ENCODE measurements at places on chromosomes 12 and 14. TPM values are rescaled to one million over a fixed set of nuclear protein-coding genes. Genes with fewer than 3 reads are reported as not detected.

WIF1 gene
- not detected for total RNA-seq

MYF5 gene
- not detected for total RNA-seq

MYF6 gene
- total RNA-seq, result not detected

MUCL1 gene
- total RNA-seq, result not detected

GALNT4 gene
- 4.0 TPM for total RNA-seq

FBRSL1 gene
- total RNA-seq, result 37.3 TPM

SLC6A13 gene
- 2.2 TPM for total RNA-seq

HSP90AA1 gene
- 142 TPM for total RNA-seq

LBHD2 gene
- total RNA-seq, result not detected

CD27 gene
- total RNA-seq, result not detected

DNA sequence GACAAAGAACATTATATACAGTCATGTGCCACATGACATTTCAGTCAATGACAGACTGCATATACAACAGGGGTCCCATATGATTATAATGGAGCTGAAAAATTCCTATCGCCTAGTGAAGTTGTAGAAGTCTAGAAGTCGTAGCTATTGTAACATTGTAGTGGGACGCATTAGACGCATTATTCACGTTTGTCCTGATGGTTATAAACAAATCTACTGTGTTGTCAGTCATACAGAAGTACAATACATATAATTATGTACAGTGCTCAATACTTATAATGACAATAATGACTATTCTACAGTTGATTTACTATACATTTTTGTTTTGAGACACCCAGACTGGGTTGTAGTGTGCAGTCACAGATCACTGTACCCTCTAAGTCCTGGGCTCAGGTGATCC, 64.1 kb upstream of the AP4S1 start:
- H3K4me1 ChIP-seq, result no peaks in the 10 kb centered on the region
- no peaks in the 10 kb centered on the region for H3K36me3 ChIP-seq
- H3K27me3 ChIP-seq, result no peaks in the 10 kb centered on the region
- no peak for DNase-seq
- H3K4me3 ChIP-seq, result no peak overlapping the region

DNA sequence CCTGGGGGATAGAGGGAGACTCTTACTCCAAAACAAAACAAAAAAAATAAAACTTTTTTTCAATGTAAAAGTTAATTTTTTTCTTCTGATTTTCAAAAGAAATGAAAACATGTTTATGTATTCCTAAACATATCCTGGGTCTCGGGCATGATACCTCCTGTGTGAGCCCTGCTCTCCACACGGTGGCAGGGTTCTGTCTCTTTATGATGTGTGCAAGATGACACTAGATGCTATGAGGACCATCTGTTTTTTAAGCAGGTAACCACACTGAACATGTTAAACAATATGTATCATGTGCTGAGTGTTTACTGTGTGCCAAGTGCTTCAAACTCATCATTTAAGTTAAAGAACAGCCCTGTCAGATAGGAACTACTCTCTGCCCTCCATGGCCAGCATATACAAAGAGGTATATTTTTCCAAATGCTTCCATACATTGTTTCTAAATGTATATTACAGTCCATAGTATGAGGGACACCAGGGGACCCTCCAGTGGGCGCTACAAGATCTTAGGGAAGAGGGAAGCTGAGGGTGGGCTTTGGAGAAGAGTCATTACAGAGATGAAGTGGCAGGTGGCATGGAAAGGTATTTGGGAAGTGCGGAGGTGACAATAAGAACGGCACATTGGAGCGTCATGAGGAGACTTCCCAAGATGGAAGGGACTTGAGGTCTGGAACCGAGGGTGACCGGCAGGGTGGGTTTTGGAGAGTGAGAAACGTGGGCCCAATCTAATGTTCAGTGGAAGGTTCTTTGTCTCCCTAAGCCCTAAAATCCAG, 28.5 kb downstream of the FOS start:
- H3K4me3 ChIP-seq, result no peak overlapping the region
- H3K27ac ChIP-seq, result no peak overlapping the region
- H3K4me1 ChIP-seq, result no peaks in the 10 kb centered on the region
- no peaks in the 10 kb centered on the region for H3K27me3 ChIP-seq
- no peaks in the 10 kb centered on the region for H3K36me3 ChIP-seq

- no peak overlapping the region for H3K27ac ChIP-seq
- peaks cover 18% of the 10 kb centered on the region for H3K4me1 ChIP-seq
- DNase-seq, result no peak
- no peaks in the 10 kb centered on the region for H3K27me3 ChIP-seq
Measured at GRCh38 chr12:27274706-27275105, 30.6 kb downstream of the STK38L start.

DNA sequence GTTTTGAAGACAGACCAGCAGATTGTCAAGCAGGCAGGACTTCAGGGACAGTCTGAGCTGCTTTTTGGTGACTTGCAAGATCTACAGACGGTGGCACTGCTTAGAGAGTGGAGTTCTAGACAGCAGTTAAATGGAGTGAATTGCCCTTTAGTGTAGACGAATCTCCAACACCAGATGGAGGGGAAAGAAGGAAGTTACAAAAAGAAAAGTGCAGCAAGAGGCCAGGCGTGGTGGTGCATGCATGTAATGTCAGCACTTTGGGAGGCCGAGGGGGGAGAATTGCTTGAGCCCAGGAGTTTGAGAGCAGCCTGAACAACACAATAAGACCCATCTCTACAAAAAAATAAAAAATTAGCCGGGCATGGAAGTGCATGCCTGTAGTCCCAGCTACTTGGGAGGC, 8.4 kb upstream of the HHIPL1 start:
- no peak overlapping the region for H3K27ac ChIP-seq
- no peaks in the 10 kb centered on the region for H3K27me3 ChIP-seq
- H3K4me3 ChIP-seq, result no peak overlapping the region
- H3K4me1 ChIP-seq, result no peaks in the 10 kb centered on the region
- H3K36me3 ChIP-seq, result no peaks in the 10 kb centered on the region

DNA sequence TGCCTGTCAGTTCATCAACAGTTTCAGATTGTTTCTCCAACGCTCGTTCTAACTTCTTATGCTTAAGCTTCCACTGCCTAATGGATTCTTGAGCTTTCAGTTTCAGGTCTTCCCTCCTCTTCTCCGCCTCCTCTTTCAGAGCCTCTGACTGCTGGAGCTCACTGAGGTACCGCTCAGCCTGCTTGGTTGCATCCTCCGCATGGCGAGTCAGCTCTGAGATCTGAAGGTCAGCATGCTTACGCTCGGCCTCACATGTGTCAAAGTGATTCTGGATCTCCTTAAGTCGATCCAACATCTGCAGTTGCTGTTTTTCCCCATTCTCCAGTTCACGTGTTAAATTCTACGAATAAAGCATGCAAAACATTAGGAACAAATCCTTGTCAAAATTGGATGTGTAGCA, 148.8 kb downstream of the CEP128 start:
- H3K4me3 ChIP-seq, result no peak overlapping the region
- no peak overlapping the region for H3K27ac ChIP-seq
- H3K36me3 ChIP-seq, result no peaks in the 10 kb centered on the region
- no peaks in the 10 kb centered on the region for H3K27me3 ChIP-seq
- no peaks in the 10 kb centered on the region for H3K4me1 ChIP-seq

DNA sequence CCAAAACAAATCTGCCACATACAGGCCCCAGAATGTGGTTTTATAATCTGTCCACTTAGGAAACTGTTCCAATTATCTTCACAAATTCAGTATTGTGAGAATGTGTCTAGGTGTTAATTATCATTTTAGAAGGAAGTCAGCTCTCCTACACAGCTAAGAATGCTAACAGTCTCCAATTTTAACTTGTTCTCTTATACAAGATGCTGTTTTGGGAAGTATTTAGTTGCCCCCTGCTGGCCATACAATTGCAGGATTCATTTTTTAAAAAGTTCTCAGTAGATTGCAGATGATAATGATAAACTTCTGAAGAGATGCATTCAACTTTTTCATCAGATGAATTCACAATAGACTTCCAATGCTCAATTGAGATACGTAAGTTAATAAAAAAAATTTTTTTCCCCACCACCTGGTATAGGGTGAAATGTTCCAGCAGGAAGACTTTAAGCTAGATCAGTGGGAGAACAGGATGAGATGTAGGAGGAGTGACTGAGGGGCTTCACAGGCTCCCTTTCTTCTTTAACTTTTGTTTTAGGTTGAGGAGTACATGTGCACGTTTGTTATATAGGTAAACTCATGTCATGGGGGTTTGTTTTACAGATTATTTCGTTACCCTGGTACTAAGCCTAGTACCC, 27.3 kb upstream of the OSBPL8 start:
- H3K36me3 ChIP-seq, result no peaks in the 10 kb centered on the region
- peak; percentile 72 for DNase-seq
- no peaks in the 10 kb centered on the region for H3K4me1 ChIP-seq

DNA sequence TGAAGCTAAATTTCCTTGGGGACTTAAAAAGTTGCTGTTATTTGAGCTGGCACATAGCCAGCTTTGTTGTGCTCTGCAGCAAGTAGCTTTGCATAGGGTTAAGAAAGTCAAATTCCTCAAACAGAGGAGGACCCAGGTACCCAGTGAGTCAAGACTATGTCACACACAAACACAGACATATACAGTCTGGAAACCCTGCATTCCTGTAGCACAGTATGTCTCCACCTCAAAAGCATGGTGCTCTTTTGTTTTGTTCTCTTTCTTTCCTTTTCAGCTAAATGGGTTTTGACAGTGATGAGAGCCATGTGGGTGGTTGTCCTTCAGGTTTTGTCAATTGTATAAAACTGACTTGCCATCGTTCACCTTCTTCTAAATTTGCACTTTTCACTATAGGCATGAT, 179.6 kb upstream of the DIO2 start:
- no peak overlapping the region for H3K27ac ChIP-seq
- no peaks in the 10 kb centered on the region for H3K27me3 ChIP-seq
- no peaks in the 10 kb centered on the region for H3K36me3 ChIP-seq
- no peak overlapping the region for H3K4me3 ChIP-seq
- DNase-seq, result peak; percentile 53

- no peak overlapping the region for H3K27ac ChIP-seq
- peak; percentile 78 for DNase-seq
- peaks cover 3% of the 10 kb centered on the region for H3K36me3 ChIP-seq
- H3K4me3 ChIP-seq, result no peak overlapping the region
- H3K27me3 ChIP-seq, result no peaks in the 10 kb centered on the region
Measured at GRCh38 chr14:91154851-91155625, 41.2 kb downstream of the DGLUCY start.

- no peak overlapping the region for H3K27ac ChIP-seq
- H3K27me3 ChIP-seq, result peaks cover 77% of the 10 kb centered on the region
- peak overlapping the region; percentile 17 for H3K4me3 ChIP-seq
- H3K4me1 ChIP-seq, result no peaks in the 10 kb centered on the region
Measured at GRCh38 chr12:113591480-113591974, 119.9 kb upstream of the LHX5 start.

DNA sequence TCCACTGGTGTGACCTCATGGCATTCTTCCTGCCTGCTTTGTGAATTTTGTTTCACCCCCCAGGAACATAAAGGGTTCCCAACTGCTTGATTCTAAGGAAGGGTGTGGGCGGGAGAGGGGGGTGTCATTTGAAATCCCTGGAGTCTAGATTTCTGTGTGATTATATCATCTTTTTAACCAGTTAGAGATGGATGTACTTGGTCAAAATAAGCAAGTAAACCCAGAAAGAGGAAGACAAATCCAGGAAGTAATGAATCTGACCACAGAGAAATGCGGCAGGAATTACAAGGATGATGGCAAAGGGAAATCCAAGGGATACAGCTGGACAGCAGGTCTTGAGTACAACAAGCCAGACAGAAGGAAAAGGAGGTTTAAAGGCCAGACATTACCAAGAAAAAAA, 38.9 kb downstream of the DMAC2L start:
- no peak overlapping the region for H3K27ac ChIP-seq
- no peaks in the 10 kb centered on the region for H3K36me3 ChIP-seq
- no peak overlapping the region for H3K4me3 ChIP-seq
- H3K4me1 ChIP-seq, result no peaks in the 10 kb centered on the region

- no peak overlapping the region for H3K27ac ChIP-seq
- no peaks in the 10 kb centered on the region for H3K27me3 ChIP-seq
- no peaks in the 10 kb centered on the region for H3K4me1 ChIP-seq
- DNase-seq, result no peak
Measured at GRCh38 chr14:50010752-50011151, 105.6 kb downstream of the VCPKMT start.

GRCh38 chr12:43578782-43579181, 26.8 kb upstream of the ADAMTS20 start:
- no peaks in the 10 kb centered on the region for H3K36me3 ChIP-seq
- no peak overlapping the region for H3K27ac ChIP-seq
- H3K4me1 ChIP-seq, result no peaks in the 10 kb centered on the region
- H3K27me3 ChIP-seq, result no peaks in the 10 kb centered on the region

DNA sequence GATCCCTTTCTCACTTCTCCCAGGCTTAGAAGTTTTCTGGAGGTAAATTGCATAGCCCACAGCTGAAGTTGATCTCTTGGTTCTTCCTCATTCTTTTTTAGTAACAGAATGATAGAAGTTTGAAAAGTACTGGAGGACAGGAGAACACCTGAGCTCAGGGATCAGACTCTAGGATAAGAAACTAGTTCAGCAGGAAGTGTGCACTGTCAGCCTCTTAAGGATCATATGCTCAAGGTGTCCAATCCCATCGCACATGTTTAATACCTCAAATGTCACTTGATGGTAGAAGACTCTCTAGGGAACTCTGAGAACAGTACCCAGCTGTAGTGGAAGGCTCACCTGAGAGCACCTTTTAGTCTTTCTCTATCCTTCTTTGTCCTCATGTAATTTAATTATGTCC, 14.7 kb upstream of the LIMA1 start:
- DNase-seq, result no peak
- H3K4me1 ChIP-seq, result no peaks in the 10 kb centered on the region
- H3K27me3 ChIP-seq, result no peaks in the 10 kb centered on the region
- no peak overlapping the region for H3K4me3 ChIP-seq
- H3K27ac ChIP-seq, result no peak overlapping the region

GRCh38 chr12:49448858-49449257, 81.6 kb downstream of the SPATS2 start:
- no peaks in the 10 kb centered on the region for H3K4me1 ChIP-seq
- no peaks in the 10 kb centered on the region for H3K36me3 ChIP-seq
- no peak for DNase-seq
- no peak overlapping the region for H3K4me3 ChIP-seq

- H3K36me3 ChIP-seq, result no peaks in the 10 kb centered on the region
- H3K4me1 ChIP-seq, result peaks cover 17% of the 10 kb centered on the region
- peak overlapping the region; percentile 62 for H3K4me3 ChIP-seq
- peak overlapping the region; percentile 98 for H3K27ac ChIP-seq
- DNase-seq, result peak; percentile 63
Measured at GRCh38 chr12:50764286-50765094, 589 bp downstream of the ATF1 start.

DNA sequence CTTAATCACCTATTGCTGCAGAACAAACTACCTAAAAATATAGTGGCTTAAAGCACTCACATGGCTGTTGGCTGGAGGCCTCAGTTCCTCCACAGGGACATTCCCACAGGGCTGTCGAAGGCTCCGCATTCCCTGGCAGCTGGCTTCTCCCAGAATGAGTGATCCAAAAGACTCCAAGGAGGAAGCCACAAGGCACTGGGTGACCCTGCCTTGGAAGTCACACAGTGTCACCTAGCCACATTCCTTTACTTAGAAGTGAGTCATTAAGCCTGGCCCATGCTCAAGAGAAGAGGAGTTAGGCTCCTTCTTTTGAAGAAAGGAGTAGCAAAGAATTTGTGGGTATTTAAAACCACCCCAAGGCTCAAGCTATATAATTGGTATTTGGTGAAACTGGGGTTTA, 63.9 kb upstream of the MAP1LC3B2 start:
- no peak overlapping the region for H3K27ac ChIP-seq
- peak; percentile 17 for DNase-seq
- H3K4me3 ChIP-seq, result no peak overlapping the region
- no peaks in the 10 kb centered on the region for H3K36me3 ChIP-seq

All from cardiac muscle cell (in vitro differentiated cells and primary cell).